HTR-8/SVneo (cell line): ENCODE measurements at places on chromosomes 2 and 18.
A peak's percentile ranks its signal among the peaks of the same experiment; 100 is the strongest.

- no peak for DNase-seq
Measured at GRCh38 chr2:64515086-64515485, 9.0 kb upstream of the AFTPH start.

DNA sequence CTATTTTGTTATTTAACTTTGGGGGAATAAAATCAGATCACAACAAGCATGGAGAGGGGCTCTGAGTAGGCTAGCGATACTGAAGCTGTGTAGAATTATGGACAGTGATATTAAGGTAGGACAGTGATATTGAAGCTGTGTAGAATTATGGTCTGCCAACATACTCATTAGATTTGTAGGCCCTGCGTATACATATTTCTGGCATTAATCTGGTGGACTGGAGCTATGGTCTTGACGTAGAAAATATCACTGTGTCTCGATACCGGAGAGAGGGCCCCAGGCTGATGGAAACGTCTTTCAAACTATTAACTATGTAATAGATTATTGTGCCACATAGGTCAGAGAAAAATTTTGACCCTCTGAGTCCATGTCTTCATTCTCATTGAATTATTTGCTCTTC lies 511.4 kb downstream of the ADCYAP1 start:
- no peak for DNase-seq

DNA sequence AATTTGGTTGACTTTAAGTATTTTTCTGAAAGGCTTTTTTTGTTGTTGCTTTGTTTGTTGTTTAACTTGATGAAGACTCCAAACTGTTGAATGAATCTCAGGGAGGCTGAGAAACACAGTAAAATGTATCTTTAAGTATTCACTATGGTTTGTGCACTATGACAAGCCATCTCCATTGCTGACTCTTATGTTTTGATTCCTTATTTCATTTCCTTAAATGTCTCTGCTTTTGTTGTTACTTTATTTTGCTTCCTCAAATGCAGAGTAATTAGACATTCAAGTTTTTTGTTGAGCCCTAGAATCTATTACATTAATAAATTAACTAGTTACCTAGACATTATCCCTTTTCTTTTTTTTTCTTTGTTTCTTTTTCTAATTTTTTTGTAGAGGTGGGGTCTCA lies 46.3 kb upstream of the SLC39A10 start:
- DNase-seq = no peak

DNA sequence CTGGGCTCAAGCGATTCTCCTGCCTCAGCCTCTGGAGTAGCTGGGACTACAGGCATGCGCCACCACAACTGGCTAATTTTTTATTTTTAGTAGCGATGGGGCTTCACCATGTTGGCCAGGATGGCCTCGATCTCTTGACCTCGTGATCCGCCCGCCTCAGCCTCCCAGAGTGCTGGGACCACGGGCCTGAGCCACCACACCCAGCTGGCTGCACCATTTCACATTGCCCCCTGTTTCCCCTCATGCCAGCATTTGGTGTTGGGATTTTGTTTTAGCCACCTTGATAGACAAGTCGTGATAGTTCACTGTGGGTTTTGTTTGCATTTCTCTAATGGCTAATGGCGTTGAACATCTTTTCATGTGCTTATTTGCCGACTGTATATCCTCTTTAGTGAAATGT lies 5.8 kb upstream of the COLEC11 start:
- no peak for DNase-seq

DNA sequence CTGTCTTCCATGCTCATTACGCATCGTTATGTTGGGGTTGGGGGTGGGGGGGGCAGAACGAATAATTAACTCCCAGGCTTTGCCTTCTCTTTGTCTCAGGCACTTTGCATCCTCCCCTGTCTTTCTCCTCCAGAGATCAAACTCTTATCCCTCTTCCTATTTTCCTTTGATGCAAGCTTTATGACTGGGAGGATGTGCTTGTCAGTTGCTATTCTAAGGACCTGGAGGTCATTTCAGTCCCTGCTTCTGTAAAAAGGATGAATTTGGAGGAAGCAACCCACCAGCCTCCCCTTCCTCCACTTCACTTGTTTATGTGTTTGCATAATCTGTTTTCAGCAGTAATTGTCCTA lies 87.5 kb downstream of the ZCCHC2 start:
- DNase-seq = no peak

GRCh38 chr2:205593891-205594290 lies 88.4 kb upstream of the NRP2 start:
- no peak for DNase-seq

GRCh38 chr2:238703436-238703835 lies 144.4 kb upstream of the TWIST2 start:
- no peak for DNase-seq

GRCh38 chr2:31986906-31987305 lies 23.9 kb downstream of the MEMO1 start:
- no peak for DNase-seq

- DNase-seq = no peak
Measured at GRCh38 chr2:69132960-69133590, 120.1 kb downstream of the ANTXR1 start.

GRCh38 chr2:46780801-46781445 lies 134.7 kb downstream of the MCFD2 start:
- no peak for DNase-seq

DNA sequence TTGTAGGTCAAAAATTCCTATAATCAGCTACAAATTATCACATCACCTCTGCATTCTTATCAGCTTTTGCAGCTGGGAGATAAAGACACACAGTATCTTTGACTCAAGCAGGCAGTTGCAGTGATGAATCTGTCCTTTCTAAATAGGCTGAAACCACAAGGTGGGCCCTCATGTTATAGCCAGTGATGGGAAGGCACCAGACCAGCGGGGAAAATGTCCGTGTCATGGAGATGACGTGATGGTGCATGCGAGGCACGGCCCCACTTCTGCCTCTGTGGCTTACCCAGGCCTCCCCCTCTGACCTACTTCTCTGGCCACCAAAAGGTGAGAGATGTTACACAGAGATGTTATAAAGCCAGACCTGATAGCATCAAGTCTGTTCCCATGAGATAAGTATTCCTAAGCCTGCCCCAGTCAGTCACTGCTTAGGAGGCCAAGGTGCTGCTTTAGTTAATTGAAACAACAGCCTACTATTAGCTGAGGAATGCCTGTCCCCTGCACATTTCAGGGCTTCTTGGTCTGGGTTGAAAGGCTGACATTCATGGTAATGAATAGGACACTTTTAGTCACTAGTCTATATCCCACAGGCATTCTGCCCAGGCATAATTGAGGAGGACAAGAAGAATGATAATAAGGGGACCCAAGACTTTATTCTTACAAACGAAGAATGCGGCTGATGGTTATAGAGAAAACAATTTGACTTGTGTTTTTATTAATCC lies 327.9 kb downstream of the LPIN1 start:
- no peak for DNase-seq

DNA sequence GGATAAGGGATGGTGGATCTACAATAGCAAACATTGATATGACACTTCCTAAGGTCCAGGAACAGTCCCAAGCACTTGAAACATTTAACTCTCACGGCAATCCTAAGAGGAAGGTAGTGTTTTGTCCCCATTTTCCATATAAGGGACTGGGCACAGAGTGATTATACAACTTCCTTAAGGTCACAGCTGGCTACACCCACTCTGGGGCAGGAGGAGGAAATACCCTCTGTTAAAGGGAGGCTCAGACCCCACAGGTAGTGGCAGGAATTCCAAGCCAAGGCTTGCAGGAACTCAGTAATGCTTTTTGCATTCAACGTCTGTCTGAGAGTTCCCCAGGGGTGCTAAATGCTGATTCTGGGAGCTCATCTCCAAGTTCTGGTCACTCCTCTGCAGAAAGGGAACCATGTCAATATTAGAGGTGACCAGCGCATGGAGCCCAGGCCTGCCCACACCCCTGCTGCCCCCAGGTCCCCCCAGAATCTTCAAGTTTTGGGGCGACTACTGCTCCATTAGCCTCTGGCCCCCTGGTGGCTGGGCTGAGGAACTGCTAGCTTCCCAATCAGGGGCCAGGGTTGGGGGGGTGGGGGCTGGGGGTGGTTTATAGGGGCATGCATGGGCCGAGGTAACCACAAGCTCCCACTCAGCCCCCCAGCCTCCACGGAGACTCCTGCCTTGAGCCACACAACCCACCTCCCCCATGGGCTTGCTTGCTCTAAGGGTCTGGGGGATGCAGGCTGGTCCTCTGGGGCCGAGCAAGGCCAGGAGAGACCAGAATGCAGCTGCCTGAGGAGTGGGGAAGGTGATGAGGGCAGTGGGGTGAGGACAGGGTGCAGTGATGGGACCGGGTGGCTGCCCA lies 11.1 kb downstream of the OBSL1 start:
- no peak for DNase-seq

- no peak for DNase-seq
Measured at GRCh38 chr2:218513676-218514075, 54.5 kb downstream of the USP37 start.

GRCh38 chr2:9307535-9307934 lies 100.9 kb downstream of the ASAP2 start:
- no peak for DNase-seq

DNA sequence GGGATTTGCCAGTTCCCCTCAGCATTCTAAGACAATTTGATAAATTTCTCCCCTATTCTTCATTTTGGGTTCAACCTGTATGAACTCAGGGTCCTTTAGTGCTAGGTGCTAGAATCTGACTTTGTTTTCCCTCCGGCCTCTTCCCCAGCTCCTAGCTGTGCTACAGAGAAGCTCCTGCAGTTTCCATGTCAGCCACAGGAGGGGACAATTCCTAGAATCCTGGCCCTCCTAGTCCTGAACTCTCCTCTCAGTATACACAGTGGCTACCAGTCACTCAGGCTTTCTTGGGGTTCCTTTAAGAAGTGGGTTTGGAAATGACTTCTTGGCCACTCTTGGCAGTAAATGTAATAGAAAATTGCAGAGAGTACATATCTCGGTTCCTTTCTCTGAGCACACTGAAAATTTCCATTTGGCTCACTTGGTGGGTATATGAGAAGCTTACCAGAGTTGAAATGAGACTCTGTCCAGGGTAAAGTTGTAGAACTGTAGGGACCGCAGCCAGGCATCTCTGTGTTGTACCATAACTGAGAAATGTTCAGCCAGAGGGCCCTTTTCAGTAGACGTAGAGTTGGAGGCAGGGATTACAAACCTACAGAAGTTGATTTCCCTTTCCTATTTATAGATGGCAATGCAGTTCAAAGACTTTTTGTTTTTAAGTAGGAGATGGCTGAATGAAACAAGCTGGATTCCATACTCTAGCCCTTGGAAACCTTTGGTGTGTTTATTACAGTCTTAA lies 5.0 kb upstream of the CHST10 start:
- DNase-seq = peak; percentile 55

- DNase-seq = peak; percentile 49
Measured at GRCh38 chr2:219155054-219155644, 5.5 kb downstream of the NHEJ1 start.

- DNase-seq = no peak
Measured at GRCh38 chr2:151174127-151174526, 87.5 kb downstream of the RBM43 start.

GRCh38 chr18:77129150-77129551 lies 3.4 kb downstream of the MBP start:
- DNase-seq = no peak

- no peak for DNase-seq
Measured at GRCh38 chr2:118222672-118223421, 134.6 kb downstream of the INSIG2 start.

DNA sequence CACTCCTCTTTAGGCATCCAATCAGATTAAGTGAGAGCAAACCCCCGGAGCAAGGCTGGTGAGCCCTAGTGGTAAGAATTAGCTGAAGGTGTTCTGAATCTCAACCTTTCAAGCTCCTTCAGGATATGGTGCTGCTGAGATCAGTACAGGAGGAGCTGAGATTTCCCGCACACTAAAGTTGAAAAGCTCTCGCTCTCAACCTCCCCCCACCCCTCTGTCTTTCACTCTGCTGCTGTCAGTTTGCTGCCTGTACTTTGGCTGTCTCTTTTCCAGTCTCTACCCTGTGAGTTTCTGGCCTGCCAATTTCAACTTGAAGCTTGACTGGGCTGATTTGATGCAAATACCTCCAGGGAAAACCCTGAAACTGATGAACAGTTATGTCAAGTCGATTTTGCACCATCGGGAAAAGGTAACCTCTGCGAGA lies 15.7 kb downstream of the ZEB2 start:
- DNase-seq = no peak

- DNase-seq = no peak
Measured at GRCh38 chr2:126041391-126042047, 614.4 kb upstream of the GYPC start.

GRCh38 chr2:40355451-40355850 lies 96.4 kb downstream of the SLC8A1 start:
- DNase-seq = no peak

- no peak for DNase-seq
Measured at GRCh38 chr2:178830451-178830850, 23.2 kb upstream of the TTN start.

DNA sequence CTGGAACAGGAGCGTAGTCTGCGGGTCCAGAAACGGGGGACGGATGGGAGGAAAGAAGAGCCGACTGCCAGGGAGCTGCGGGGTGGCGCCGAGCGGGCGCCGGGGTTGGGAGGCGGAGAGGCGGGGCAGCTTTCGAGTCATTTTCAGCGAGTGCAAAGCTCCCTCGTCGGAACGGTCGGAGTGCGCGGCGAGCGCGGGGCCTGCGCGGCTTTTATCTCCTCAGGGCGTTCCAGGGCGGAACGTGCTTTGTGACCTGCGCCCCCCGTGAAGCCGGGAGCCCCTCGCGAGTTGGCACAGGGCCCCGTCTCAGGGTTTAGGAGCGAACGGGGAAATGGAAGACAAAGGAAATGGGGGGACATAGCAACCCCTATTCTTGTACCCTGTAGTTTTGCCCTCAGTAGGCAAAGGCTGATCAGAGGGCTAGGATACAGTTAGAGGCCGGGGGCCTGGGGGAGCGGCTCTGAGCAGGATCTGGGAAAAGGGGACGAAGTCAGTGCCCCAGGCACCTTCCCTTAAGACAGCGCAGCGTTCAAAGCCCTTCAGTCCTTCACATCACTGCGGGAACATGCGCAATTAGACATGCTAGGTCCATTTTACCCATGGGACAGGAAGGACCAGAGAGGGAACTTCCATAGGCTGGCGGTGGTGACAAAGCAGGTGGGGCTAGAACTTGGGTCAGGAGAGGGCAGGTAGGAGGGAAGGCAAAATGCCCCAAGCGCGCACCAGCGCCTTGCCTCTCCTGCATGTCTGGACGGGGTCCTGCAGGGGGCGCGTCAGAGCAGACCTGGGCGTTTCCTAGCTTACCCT lies 60.1 kb upstream of the IL1RL1 start:
- no peak for DNase-seq

DNA sequence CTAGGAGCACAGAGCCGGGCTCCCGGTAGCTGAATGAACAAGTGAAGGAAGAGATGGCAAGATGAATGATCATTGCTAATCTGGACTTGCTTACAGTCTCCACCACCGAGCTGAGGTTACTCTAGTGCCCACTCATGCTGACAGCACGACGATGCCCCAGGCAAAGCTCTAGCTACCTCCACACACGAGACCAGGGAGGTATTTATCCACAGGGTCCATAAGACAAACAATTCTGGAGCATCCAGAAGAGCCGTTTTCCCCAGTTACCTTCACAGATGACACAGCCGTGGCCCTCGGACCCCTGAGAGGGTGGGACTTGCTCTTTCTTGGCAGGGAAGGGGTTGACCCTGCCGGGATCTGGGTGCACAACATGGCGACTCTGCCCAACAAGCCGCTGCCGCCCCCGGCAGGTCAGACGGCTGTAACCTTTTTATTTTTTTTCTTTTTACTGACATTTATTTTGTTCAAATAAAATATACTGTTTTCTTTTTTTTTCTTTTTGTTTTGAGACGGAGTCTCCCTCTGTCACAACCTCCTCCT lies 120.3 kb downstream of the PXDN start:
- no peak for DNase-seq

- DNase-seq = no peak
Measured at GRCh38 chr2:85773692-85774091, 19.9 kb downstream of the ATOH8 start.

- no peak for DNase-seq
Measured at GRCh38 chr18:63346031-63346430, 21.0 kb downstream of the KDSR start.

- no peak for DNase-seq
Measured at GRCh38 chr2:241381872-241382271, 25.8 kb downstream of the FARP2 start.
